HT-29 (cell line): ENCODE measurements at places on chromosomes 16 and 17. TPM values are rescaled to one million over a fixed set of nuclear protein-coding genes. Genes with fewer than 3 reads are reported as not detected.

DNA sequence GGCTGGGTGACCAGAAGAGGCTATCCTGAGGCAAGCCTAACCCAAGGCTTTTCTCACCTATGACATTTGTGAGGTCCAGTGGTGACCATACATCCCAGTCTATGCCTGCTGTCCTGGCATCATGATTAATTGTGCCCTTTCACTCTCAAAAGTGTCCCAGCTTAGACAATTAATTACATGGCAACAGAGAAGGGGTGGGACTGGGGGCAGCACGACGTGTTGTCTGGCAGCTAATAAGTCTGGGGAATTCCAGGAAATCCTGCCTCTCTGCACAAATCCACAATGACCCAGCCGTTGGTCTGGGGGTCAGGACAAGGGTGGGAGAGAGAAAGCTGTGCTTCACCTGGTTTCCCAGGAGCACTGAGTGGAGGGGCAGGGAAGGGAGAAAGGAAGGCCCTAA lies 14.0 kb upstream of the MTMR4 start:
- DNase-seq, result no peak

DNA sequence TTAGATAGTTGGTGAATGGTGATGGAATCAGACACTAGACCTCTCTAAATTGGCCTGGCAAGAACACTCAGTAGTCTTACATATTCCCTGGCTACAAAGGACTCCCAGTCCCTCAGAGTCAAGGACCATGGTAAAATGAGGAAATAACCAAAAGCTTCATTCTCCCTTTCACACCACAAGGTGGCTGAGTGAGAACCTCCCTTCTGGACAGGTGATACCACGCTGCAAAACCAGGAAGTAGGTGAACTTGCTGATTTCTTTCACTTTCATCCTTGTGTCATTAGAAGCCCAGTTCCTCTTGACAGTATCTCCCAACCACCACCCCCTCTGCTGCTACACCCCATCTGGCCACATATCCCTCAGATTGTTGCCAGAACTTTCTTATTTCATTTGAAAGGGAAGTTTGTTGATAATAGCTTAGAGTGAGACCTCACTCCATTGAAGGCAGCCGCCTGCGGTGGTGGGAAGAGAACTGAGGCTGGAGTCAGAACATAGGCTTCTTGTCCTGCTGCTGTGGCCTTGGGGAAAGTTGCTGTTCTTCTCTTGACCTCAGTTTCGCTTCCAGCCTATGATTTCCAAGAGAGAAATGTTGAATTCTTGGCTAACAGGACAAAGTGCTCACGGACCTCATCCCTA lies 290.6 kb upstream of the CCL2 start:
- DNase-seq, result peak; percentile 40

DNA sequence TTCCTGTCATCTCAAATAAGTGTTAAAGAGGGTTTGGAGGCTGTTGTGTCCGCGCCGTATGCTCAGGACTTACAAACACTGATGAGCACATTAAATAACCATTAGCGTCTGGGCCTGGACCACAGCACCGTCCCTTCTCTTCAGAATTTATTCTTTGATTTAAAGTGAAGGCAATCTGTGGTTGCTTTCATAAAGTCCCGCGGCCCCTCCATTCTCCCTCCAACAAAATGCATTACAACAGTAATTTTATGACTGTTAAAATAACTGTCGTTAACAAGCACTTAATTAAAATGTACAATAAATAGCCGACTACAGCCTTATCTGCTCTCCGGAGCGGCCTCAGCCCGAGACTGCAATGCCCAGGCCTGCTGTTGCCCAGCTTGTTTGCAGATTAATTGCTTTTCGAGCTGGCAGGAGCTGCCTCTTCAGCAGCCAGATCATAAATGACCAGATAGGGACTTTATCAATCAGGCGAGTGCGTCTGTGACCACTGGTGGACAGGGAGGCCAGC lies 30.6 kb upstream of the IRX3 start:
- DNase-seq, result no peak

Gene FNDC8
- not detected in 2 replicates for total RNA-seq

Gene MSRB1
- total RNA-seq, result 31.7 and 35.7 TPM in 2 replicates
